ENCODE measurements at places on chromosomes 2 and 18.
A peak's percentile ranks its signal among the peaks of the same experiment; 100 is the strongest.

- no peak for DNase-seq
These were observed 491.2 kb upstream of the HS6ST1 start for GRCh38 chr2:128809880-128810279.

- DNase-seq = no peak
These were observed 4.9 kb downstream of the AAK1 start for GRCh38 chr2:69638630-69639029.

DNA sequence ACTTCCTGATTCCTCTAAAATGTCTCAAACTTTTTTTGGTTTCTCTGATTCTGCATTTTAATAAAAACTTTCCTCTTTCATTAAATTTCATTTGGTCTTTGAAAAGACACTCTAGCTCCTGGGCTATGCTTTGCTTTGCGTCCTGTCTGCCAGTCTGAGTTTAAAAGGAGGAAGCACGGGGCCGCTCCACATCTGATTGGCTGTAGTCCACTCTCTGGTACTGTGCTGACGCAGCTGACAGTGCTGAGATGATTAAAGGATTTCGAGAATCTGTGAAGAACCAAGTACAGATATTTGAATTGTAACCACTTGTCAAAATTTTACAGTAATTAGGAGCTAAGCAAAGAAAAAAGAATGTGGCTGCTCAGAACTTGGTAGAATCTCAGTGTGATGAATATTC is 199.6 kb upstream of the HNMT start:
- DNase-seq = no peak

- no peak for DNase-seq
These were observed 24.4 kb upstream of the CHMP1B start for GRCh38 chr18:11826836-11827235.

DNA sequence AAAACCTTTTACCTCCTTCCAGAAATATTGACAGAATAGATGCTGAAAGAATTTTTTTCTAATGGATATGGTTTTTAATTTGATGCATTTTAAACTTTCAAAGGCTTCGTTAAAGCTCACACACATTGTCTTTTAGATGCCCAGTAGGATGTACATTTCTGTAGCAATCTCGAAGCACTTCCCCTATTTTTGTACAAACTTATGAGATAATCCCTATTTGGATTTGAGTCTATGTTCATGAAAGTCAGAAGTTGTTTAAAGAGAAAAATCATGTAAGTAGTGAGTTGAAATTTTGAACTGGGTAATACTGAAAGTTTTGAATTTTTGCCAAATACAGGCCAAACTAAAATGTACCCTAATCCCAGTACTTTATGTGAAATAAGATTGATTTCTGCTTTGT is 38.1 kb upstream of the MMADHC start:
- no peak for DNase-seq

GRCh38 chr2:47058003-47058931 is 96.8 kb downstream of the STPG4 start:
- peak; percentile 75 for DNase-seq

- no peak for DNase-seq
These were observed 156.6 kb downstream of the TANC1 start for GRCh38 chr2:159124931-159125467.

DNA sequence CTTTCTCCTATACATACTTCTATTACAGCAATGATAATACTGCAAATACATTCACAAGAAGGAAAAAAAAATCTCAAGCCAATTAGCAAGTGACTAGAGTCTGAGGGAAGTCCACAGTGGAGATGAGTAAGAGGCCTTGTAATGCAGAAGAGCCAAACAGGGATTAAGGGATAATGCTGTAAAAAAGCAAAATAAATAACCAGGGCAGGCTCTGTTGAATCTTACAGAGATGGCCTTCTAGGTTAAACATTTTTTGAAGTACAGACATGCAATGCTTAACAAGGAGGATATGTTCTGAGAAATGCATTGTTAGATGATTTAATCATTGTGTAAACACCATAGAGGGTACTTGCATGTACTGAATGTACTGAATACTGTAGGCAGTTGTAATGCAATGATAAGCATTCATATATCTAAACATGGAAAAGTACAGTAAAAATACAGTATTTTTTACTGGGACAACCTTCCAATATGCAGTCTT is 122.1 kb upstream of the RMDN2 start:
- peak; percentile 99 for DNase-seq

DNA sequence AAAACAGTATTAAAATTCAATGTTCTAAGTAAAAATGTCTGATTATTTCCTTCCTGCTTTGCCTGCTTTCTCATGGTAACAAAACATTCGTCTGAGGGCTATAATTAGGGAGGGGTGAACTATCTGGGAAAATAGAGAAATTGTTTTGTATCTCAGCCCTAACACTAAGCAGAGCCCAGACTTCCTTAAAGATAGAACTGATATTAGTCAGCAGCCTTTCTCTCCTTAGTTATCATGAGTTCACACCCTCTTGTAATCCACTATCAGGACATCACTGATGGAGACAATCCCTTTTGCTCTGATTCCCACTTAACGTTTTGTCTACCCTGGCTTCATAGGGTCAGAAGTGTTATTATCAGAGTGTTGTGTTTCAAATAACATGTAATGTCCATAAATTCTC is 701.1 kb upstream of the ZEB2 start:
- DNase-seq = no peak

GRCh38 chr2:68594674-68595492 is 48.5 kb upstream of the PROKR1 start:
- DNase-seq = peak; percentile 35

- DNase-seq = no peak
These were observed 24.0 kb downstream of the BIN1 start for GRCh38 chr2:127082974-127083373.

GRCh38 chr2:183283209-183283608 is 159.0 kb downstream of the NUP35 start:
- DNase-seq = no peak

DNA sequence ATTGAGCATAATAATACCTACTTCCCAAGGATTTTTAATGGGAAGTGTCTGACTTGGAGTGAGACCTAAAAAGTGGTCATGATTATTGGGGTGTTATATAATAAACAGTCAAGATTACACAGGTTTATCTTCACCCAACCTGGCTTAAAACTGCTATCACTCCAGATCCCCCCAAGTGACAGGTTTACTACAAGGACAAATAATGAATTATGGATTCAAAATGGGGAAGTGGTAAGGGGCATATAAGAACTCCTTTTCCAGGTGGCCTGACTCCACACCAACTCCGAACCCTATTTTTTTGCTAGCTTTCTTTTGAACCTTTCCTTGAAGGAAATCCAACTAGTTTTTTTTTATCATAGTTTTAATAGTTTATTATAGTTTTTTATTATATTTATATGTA is 663.0 kb upstream of the FANCL start:
- no peak for DNase-seq

DNA sequence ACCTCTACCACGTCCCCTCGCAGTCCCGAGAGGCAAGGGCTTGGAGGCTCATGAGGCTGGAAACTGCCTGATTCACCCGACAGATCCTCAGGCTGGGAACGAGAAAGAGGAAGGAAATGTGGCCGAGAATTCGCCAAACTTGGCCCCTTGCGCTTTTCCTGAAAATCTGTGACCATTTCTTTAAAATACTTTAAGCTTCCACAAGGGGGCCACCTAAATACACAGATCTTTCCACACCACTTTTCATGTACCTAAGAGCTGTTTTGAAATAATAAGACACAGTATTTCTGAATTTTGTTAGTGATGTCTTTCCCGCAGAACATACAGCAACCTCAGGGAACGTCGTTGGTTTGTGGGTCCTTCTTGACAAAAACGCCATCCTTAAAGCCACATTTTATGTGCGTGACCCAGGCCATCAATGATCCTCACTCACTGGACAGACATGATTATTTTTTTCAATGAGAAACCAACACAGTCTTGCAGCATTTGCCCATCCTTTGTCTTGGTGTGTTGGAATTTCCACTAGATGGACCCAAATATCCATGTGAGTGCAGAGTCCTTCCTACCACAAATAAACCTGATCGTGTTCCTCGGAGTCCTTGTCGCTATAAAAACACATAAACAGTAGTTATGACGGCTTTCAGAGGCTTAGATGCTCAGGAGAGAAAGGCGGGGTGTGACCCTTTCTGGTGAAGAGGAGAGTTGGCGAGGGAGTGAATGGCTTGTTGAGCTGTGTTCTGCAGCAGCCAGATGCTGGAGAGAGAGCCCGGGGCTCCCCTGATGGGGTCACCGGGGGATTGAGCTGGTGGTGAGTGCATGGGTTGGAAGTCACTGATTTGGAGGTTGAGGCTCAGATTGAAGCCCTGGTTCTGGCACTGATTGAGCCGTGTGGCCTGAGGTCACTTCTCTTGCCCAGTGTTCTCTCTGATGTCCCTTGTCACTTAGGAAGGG is 25.0 kb downstream of the DCDC2C start:
- DNase-seq = peak; percentile 51

- DNase-seq = no peak
These were observed 420.0 kb upstream of the CYRIA start for GRCh38 chr2:17085546-17086202.

GRCh38 chr18:31891566-31891965 is 51.4 kb downstream of the TRAPPC8 start:
- DNase-seq = no peak

All from fibroblast of skin of right quadriceps (primary cell).